ENCODE measurements at places on chromosomes 4 and X.

DNA sequence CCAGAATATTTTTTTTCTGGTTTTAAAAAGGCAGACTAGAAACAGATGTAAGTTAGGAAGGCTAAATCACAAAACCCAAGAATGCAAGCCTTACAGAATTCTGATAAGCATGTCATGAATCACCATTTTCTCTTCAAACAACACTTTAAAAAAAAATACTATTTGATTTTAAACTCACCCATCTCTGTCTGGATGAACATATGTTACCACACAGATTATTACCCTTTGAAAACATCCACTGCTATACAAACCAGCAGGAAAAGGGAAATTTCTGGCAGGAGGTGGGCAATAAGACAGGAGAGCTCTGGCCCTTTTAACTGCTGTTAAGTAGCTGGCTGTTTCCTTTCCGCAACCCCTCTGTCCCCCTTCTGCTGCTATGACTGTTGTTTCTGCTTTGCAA, 317.7 kb upstream of the NOCT start:
- no peak for DNase-seq

GRCh38 chrX:118062048-118062789, 54.4 kb downstream of the KLHL13 start:
- DNase-seq = no peak

GRCh38 chr4:19024047-19024446, 1002.5 kb upstream of the LCORL start:
- DNase-seq = no peak

DNA sequence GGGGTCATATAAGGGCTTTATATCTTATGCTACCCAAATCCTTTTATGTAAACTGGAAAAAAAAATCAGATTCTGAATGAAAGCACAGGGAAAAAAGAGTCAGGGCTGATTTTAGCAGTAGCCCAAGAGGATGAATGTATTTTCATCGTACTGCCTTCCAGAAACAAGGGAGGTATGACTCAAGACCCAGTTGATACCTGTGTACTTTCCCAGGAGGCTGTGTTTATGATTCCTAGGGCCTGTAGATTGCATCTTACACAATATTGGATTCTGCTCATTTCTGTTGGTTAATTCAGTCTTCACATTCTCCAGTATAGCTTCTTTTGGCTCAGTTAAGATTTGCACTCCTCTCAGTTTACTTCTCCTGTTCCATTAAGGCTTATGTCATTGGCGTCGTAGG, 127.9 kb upstream of the LIMCH1 start:
- DNase-seq = no peak

GRCh38 chrX:30538271-30538670, 39.3 kb downstream of the TASL start:
- no peak for DNase-seq

- no peak for DNase-seq
Observed at GRCh38 chrX:112768563-112768962, 72.1 kb downstream of the AMOT start.

- DNase-seq = no peak
Observed at GRCh38 chr4:165537028-165537648, 158.3 kb downstream of the CPE start.

GRCh38 chr4:25437926-25438325, 60.9 kb downstream of the ANAPC4 start:
- DNase-seq = no peak

DNA sequence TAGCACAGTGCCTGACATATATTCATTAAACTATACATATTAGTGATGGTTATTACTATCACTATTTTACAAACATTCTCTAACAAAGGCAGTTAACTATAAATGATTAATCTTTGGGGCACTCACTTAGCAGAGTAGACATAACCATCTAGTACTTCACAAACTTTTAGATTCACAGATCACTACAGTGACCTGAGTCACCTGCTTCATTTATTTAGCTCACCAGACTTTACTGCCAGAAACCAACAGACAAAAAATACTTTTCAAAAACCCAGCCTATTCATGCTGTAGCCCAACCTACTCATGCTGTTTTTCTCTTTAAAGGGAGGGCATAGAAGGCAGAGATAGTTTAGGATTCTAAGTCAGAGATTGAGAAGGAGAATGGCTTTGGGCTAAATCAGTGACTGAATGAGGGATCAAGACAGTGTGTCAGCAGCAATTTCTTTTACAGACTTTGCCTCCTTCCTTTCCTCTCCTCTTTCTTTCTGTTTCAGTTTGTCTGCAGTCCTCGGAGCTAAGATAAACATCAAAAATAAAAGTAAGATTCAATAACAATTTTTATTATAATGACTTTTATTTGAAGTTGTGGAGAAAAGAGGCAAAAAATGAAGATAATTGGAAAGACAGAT, 34.7 kb upstream of the PDE5A start:
- DNase-seq = no peak

DNA sequence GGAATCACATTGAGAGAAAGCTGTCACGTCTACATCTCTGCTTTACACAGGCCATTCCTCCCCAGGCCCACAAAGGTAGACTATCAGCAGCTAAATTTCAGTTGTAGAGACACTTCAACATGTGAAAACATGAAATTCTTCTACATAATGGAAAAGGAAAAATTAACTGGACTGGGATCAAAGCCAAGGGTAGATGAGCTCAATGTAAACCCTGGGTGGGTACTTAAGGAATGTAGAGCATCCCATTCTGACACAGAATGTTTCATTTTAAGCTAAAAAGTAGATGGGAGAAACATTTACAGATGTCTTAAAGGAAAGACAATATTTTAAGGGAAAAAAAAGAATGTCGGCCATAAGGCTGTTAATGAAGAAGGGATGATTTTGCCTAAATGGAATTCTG, 51.3 kb upstream of the NPNT start:
- DNase-seq = no peak

DNA sequence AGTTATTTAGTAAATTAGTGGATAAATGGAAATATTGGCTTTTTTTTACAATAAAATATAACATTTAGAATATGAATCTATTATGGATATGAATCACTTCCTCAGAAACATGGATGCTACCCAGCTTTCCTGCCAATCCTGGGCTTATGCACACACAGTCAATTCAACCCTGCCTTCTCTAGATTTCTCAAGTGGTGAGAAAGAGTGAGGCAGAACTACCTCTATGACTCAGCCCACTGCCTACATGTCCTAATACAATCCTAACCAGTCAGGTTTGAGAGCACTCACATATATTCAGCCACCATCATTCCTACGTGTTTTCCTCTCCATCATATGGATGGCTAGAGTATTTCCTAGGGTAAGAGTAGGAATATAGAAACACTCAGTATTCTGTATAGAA, 91.1 kb upstream of the ANKRD50 start:
- DNase-seq = no peak

GRCh38 chrX:7950865-7951264, 23.7 kb upstream of the PNPLA4 start:
- no peak for DNase-seq

DNA sequence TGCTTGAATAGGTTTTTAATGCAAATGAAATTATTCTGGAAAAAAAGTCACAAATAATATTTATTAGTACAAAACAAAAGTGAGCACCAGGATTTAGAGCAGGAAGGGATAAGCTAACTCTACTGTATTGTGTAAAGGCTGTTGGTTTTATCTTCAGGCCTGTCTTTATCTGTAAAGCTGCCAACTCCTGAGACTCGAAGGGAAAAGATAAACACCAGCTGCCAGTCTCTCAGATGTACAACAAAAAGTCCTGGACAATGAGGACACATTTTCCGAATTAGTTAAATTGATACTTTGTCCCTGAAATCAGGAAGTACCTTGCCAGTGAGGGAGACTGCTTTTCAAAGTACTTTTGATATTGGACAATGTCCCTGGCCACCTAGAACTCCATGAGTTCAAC, 8.8 kb downstream of the DDX60 start:
- peak; percentile 64 for DNase-seq

- no peak for DNase-seq
Observed at GRCh38 chr4:53309321-53310040, 56.4 kb downstream of the SCFD2 start.

GRCh38 chr4:15558561-15558960, 88.9 kb downstream of the CC2D2A start:
- DNase-seq = no peak

DNA sequence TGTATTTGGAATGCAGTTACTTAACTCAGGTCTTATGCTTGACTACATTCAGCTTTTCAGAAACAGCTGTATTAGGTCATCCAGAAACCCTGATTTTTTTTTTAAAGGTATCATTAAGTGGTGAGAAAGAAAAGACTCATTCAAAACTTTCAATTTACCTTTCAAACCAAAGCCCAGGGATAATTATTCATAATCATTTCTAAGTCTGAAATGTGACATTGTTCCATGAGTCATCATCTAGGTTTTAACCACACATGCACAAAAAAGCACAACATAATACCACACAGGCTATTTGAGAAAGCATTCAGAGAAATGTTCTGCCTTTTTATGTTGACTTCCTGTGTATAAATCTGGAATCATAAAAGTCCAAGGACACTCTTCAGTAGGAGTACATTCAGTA, 288.2 kb downstream of the IL1RAPL2 start:
- DNase-seq = no peak

DNA sequence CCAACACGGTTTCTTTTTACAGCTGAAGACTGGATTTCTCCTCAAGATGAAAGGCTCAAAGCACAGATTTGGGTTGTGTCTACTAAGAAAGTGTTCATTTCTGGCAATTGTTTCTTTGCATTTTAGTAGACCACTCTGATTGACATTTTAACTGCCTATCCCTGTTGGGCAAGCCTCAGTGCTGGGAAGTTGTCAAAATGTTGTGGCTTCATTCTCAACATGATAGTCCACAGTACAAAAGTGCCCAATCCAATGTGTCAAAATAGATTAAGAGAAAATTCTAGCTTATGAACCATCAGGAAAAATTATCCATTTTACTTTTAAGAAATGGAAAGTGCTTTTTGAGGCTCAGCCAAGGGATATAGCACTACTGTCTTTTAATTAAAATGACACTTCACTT, 323.9 kb upstream of the PRPS2 start:
- no peak for DNase-seq

- no peak for DNase-seq
Observed at GRCh38 chr4:73687421-73687820, 52.9 kb upstream of the CXCL8 start.

- no peak for DNase-seq
Observed at GRCh38 chrX:3443184-3443583, 96.7 kb upstream of the MXRA5 start.

- DNase-seq = no peak
Observed at GRCh38 chr4:47550899-47551548, 65.9 kb downstream of the ATP10D start.

GRCh38 chrX:650811-651210, 20.2 kb downstream of the SHOX start:
- no peak for DNase-seq

GRCh38 chr4:3765271-3766035, 732 bp upstream of the ADRA2C start:
- no peak for DNase-seq

- no peak for DNase-seq
Observed at GRCh38 chr4:92182006-92182735, 121.6 kb upstream of the GRID2 start.

DNA sequence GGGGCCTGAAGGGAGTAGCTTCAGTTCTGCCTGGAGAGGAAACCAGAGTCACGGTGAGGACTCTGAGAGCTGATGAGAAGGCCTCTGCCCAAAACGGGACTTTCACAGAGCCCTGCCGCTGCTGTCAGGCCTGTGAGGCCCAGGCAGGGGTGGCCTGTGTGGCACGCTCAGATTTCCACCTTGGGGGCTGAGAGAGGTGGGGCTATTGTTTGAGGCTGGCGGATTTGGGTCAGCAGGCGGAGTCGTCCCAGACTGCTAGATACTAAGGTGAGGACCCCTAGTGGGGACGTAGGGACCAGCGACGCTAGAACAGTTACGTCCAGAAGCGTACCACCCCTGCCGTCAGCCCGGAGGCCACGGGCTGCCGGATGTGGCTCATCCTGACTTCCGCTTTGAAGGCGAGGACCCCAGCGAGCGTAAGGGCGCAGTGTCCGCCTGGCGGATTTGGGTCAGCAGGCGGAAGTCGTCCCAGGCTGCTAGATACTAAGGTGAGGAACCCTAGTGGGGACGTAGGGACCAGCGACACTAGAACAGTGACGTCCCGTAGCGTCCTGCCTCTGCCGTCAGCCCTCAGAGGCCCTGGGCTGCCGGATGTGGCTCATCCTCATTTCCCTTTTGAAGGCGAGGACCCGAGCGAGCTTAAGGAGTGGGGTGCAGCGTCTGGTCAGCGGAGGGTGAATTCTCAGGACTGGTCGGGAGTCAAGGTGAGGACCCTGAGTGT, at the start of gene MAGEB1:
TSS of gene MAGEB1 (plus strand) at position 378 of the 721 bp plus-strand sequence. CDS start 3,348 bp downstream, outside the sequence.
- no peak for DNase-seq

GRCh38 chr4:142648378-142648777, 197.7 kb downstream of the INPP4B start:
- DNase-seq = no peak

DNA sequence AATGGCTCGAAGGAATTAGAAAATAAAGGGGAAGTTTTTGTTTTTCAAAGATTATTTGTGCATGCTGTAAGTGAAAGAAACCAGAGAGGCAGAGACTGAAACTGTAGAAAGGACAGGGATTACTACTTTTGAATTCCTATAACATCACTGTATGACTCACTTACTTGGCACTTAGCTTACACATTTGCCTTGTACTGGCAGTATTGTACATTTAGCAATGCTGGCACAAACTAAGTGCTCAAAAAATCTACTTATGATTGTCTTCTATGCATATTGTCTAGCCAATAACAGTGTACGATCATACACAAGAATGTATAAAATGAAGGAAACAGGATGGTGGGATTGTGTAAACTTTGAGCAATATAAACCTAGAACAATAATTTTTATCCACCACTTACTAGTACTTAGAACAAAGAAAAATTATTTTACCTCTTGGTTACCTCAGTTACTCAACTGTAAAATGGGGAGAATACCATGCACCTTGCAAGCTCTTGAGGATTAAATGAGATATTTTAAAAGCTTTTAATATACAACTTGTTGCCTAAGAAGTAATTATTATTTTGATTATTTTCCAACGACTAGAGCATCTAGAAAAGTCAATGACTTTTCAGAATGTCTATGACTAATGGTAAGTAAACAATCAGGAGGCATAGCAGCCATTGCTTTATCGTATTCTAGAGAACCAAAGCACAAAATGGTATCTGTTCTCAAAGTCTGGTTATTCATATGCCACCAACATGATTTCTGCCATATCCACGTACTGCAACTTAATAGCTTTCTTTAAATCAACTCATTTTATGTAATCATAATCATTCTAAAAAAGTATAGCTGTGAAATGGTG, 4.7 kb downstream of the FAM120C start:
- no peak for DNase-seq

DNA sequence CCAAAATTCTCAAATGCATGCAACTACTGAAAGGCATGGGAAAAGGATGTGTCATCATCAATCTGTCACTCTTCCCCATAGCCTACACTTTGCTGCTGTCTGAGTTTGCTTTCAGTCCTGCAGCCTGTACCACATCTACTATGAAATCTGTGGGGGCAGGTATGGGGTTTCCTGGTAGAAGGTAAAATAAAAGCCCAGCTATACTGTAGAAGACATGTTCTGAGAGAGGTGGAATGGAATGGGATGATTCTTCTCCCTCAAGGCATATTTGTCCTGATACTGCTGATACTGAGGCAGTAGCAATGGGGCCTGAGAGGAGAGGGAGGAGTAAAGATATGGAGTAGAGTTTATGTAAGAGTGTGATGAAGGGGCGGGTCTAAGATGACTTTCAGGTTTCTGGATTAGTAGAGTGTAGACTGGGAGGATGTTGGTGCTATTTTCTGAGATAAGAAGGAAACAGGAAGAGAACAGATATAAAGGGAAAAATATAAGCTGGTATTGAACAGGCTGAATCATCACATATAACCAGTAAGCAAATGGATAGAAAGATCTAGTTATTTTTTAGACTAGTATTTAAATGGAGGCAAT, 38.7 kb upstream of the GYPA start:
- no peak for DNase-seq

- DNase-seq = no peak
Observed at GRCh38 chr4:118994030-118994429, 105.4 kb downstream of the SYNPO2 start.

Data from DMS153 (cell line).